HT1080 (cell line): ENCODE measurements at places on chromosomes 1 and 21. TPM values are rescaled to one million over a fixed set of nuclear protein-coding genes. Genes with fewer than 3 reads are reported as not detected.

NUDT4B gene
- total RNA-seq, result 2.1 and 14.6 TPM in 2 replicates

NPPA gene
- not detected in 2 replicates for total RNA-seq

RIPK4 gene
- total RNA-seq, result 0.20 and 0.31 TPM in 2 replicates

SLAMF1 gene
- total RNA-seq, result 0.03 TPM in 1 of 2 replicates, not detected in the other

C1orf116 gene
- total RNA-seq, result 0.20 and 0.59 TPM in 2 replicates

PLD5 gene
- 0.33 and 1.2 TPM in 2 replicates for total RNA-seq

ZNF436 gene
- 4.4 and 6.1 TPM in 2 replicates for total RNA-seq

SPRR1B gene
- not detected in 2 replicates for total RNA-seq

APCS gene
- total RNA-seq, result not detected in 2 replicates

NBPF10 gene
- total RNA-seq, result 0.96 and 1.2 TPM in 2 replicates

FCAMR gene
- total RNA-seq, result not detected in 2 replicates

KRTAP7-1 gene
- not detected in 2 replicates for total RNA-seq

RHEX gene
- not detected in 2 replicates for total RNA-seq

SLC2A5 gene
- total RNA-seq, result not detected in 2 replicates

IFNLR1 gene
- not detected in 2 replicates for total RNA-seq

ADAMTS5 gene
- not detected in 2 replicates for total RNA-seq
